ENCODE measurements at places on chromosomes 11 and 22.

- no peak for DNase-seq
Observed at GRCh38 chr22:23889620-23890019, 4.6 kb upstream of the MIF start.

GRCh38 chr11:2594267-2594666, 105.5 kb downstream of the KCNQ1OT1 start:
- DNase-seq: no peak

GRCh38 chr11:116176484-116177005, 596.2 kb downstream of the BUD13 start:
- DNase-seq: no peak

DNA sequence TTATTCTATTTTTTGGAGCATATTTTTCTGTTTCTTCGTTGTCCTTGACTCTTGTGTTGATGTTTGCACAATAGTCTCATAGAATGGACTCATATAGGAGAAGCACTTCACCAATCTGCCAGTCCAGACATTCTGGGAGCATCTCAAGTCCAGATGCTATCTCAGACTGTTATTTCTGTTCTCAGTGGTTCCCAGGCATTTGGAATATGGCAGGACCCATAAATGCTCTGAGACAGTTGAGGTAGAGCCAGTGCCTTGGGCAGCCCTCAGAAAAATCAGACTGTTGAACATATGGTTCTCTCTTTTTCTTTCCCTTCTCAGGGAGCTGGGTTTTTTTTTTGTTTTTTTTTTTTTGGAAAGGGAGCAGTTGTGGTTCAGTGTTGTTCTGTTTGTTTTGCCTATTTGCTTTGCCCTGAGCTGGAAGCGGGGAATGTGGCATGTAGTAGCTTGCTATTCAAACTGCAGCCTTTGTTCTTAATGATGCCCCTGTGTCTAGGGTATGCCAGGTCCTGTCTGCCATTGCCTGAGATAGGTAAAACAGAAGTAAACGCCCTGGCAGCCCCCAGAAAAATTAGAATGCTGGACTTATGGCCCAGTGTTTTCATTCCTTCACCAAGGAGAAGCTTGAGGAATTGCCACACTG, 3.7 kb upstream of the MS4A2 start:
- peak; percentile 84 for DNase-seq

DNA sequence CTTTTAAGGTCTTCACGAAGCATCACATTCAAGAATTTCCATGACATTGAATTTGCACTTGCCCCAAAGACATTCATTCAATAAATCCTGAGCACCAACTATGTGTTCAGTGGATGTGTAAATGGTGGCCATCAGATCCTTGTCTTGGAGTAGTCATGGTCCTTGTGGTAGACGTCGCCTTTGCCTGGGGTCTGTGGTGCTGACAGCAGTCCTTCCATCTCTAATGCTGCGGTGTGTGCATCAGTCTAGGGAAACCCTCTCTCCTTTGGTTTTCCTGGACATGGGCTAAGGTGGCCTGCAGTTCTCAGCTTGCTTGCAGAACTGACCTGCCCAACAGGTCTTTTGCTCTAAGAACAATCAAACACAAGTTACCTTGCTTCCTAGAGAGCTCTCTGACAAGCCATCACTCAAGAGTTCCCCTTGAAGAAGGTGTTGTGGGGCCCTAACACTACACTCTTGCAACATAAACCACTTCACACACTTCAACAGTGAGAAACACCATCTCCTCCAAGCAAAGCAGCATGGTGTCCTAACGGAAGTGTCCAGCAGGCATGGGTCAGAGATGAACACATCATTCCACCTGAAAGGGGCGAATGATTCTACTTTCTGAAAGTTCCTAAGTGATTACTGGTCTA, 72.1 kb downstream of the BUD13 start:
- DNase-seq: no peak

GRCh38 chr11:62186195-62186594, 3.8 kb upstream of the SCGB1D1 start:
- DNase-seq: no peak

GRCh38 chr11:126573325-126573978, 218.0 kb downstream of the ST3GAL4 start:
- DNase-seq: no peak

DNA sequence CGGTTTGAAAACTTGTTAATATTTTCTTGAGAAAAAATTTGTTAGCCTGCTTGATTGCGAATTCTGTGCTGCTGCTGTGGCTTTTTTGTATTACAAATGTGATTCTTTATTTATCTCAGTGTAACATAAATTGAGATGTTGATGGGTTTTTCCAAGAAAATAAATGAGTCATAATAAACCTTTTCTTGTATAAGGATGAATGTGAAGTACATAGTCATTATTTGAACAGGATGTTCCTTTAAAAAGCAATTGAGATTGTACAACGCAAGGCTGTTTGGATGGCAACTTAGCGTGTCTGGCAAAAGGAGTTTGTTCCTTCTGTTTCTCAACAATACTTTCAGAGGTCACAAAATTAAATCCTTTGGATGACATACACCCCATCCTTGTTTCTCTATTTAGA, 24.6 kb upstream of the CARD18 start:
- no peak for DNase-seq

- DNase-seq: no peak
Observed at GRCh38 chr11:47149782-47150181, 26.9 kb downstream of the ARFGAP2 start.

DNA sequence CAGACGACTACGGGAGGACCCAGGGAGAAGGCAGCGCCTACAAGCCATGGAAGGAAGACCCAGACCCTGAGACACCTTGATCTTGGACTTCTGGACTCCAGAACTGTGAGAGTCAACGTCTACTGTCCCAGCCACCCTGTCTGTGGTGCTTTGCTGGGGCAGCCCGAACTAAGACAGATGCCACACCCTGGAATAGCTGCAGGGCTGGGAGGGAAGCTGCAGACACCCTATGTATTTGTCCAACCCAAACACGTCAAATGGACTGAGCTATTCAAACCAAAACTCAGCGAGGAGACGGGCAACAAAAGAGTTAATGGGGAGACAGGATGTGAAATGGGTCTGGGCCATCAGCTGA, 169.3 kb downstream of the CTTN start:
- DNase-seq: no peak

DNA sequence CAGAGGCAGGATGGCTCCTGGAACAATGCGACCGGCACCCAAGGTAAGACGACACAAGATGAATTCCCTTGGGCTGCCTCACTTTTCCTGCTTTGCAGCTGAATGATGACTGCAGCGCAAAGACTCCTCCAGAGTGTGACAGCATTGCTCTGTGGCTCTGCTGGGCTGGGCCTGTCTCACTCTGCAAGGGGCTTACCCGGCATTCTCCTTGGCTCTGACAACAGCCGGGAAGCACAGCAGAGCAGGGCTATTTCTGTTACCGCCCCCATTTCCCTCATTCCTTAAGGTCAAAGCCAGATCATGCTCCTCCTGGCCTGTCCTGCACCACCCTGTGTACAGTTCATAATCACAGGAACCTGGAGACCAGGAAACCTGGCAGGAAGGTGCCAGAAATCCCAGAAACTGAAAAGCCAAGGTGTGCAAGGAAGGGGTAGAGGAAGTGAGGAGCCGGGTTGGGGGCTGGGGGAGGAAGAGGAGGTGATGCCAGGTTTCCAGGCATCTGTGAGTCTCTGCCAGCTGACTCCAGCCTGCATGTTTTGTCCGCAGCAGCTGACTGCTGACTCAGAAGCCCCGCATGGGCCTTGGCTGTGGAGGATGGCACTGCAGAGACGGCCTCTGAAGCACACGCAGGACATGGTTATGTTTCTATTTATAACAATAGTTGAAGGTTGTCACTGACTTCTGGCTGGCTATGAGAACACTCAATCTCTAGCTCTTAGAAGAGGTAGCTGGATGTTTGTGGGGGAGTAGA, 113.6 kb downstream of the MICAL3 start:
- DNase-seq: peak; percentile 27

GRCh38 chr11:125871391-125872137, 15.9 kb upstream of the HYLS1 start:
- DNase-seq: peak; percentile 77

- DNase-seq: no peak
Observed at GRCh38 chr11:102361086-102362031, 14.3 kb downstream of the BIRC2 start.

GRCh38 chr11:117838901-117839300, 14.4 kb upstream of the FXYD2 start:
- DNase-seq: no peak

DNA sequence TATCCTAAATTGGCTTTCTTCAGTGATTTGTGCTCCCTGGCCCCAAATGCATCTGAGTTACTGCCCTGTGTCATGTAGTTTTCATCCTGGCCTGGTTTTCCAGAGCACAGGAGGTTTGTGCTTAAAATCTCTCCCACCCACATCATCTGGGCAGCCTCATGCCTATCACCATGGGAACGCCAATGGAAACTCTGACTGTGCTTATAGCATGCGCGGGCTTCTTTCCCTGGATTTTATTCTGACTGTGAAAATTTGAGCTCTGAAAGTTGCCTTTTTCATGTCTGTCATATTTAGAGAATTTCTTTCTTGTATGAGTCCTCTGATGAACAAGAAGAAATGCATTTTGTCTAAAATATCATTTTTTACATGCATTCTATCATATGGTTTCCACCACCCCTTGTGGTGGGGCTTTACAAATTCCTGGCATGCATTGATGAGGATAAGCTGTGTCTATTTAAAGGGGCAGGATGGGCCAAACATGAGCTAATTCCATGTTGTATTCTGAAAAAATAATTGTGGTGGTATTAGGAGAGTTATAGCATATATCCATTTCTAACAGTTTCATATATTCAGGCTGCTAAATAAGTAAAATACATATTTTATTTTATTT, 55.1 kb downstream of the IRAG1 start:
- no peak for DNase-seq

GRCh38 chr11:44607987-44608386, 42.5 kb downstream of the CD82 start:
- DNase-seq: no peak

DNA sequence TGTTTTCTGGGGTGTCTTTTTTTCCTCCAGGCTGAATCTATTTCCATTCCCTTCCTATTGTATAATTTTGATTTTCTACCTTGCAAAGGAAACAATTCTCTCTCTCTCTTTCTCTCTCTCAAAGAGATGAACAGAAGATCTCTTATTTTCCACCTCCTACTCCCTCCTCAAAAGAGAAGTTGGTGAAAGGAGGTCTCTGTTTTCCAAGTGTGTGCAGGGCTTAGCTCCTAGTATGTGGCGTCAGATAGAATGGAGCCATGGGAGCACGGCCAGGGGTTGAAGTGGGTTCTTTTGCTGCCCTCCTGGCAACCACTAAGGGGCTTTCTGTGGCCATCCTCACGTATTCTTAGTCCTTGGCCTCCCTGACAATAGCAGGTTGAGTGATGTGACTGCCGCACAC, 480 bp downstream of the TRIM34 start:
- DNase-seq: no peak

- DNase-seq: no peak
Observed at GRCh38 chr11:121054266-121054665, 30.4 kb downstream of the TBCEL start.

DNA sequence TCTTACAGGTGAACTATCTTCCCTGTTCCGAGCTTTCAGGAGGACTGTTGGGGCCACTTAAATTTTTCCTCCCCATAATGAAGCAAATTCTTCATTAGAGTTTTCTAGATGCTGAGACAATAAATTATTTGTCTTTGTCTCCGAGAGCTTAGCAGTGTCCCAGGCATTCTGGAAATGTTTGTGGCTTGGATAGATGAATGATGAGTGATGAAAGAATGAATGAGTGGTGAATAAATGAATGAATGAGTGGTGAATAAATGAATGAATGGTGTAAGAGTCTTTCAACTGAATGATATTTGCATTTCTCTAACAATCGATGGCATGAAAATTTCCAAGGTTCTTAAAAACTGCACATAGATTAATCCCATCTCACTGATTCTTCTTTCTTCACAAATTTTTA, 52.8 kb downstream of the AHNAK start:
- DNase-seq: no peak

GRCh38 chr11:134372536-134372935, 39.5 kb downstream of the B3GAT1 start:
- no peak for DNase-seq

GRCh38 chr22:19648419-19648929, 65.8 kb upstream of the SEPTIN5 start:
- peak; percentile 10 for DNase-seq

DNA sequence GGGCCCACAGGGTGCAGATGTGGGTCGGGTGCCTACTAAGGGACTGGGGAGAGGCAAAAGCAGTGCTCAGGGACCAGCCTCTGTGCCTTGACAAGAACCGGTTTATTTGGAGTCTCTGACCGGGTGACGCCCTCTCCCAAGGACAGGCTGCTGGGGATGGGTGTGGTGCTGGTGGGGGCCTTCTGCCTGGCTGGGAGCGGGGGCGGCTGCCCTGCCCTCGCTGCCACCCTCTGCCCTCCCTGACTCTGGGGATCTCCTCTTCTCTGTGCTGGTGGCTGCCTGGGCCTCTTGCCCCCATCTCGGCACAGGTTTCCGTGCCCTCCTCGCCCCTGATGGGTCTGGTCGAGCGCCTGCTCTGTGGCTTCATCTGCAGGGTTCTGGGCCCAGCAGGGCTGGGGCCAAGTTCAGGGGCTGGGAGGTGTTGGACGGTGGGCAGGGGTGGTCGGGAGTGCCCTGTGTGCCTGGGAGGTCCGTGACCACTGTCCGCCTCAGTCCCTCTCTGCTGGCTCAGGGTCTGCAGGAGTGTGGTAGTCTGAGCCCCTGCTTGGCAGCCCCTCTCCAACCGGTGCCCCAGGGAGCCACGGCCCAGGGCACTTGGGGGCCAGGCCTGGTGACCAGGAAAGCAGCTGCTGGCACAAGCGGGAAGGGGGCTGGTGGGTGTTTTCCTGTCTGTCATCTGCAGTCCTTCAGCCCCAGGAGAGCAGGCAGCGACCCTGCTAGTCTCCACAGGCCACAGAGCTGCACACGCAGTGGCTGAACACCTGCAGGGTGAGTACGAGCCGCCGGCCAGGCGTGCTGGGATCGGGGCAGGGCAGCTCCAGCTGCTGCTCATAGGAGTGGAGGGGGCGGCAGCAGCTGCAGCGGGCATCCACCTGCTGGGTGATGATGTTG, 23.5 kb downstream of the MUC6 start:
- DNase-seq: no peak

DNA sequence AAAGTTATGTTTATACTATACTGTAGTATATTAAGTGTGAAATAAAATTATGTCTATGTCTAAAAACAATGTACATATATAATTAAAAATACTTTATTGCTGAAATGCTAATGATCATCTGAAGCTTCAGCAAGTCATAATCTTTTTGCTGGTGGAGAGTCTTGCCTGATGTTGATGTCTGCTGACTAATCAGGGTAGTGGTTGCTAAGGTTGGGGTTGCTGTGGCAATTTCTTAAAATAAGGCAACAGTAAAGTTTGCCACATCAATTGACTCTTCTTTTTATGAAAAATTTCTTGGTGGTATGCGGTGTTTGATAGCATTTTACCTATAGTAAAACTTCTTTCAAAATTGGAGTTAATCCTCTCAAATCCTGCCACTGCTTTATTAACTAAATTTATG, 21.4 kb downstream of the INSC start:
- DNase-seq: no peak

- peak; percentile 21 for DNase-seq
Observed at GRCh38 chr11:31826536-31827438, 15.7 kb upstream of the PAX6 start.

All from T47D (cell line).